ENCODE measurements at places on chromosomes 2 and 18. TPM values are rescaled to one million over a fixed set of nuclear protein-coding genes. Genes with fewer than 3 reads are reported as not detected.

The UGT1A4 gene
- total RNA-seq: not detected

DNA sequence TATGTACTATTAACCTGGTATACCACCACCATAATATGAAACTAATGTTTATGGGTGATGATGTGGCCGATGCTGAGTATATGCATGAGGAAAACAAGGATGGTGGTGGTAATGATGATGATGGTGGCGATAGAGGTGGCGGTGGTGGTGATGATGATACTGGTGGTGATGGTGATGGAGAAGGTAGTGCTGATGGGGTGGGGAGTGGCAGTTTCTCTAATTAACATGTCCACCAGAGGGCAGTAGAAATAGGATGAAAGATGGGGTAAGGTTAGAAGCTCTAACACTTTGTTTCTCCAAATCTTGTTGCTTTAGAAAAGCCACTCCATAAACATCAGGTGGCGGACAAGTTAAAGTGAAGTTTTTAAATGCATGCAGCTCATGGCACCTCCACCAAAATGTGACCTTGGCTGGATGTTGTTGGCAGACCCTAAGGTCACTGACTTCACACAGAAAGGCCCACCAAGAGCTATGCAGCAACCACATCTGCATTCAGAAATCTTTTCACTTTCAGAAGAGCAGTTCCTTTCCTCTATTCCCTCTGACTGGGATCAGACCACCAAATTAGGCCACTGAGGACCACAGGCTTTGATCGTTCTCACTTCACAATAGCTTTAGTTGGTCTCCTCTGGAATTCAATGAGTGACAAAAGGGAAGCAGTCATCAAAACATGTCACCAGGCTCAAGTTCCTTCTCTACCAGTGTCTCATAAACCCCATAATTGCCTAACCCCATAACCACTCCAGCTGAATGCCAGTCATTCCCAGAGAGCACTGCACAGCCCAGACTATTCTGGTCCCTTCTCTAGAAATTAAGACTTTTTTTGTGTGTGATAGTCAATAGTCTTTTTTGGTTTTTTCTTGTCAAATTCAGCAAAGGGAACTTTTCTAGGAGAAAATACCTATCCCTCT, 7.5 kb upstream of the BCL11A start:
- DNase-seq: no peak

DNA sequence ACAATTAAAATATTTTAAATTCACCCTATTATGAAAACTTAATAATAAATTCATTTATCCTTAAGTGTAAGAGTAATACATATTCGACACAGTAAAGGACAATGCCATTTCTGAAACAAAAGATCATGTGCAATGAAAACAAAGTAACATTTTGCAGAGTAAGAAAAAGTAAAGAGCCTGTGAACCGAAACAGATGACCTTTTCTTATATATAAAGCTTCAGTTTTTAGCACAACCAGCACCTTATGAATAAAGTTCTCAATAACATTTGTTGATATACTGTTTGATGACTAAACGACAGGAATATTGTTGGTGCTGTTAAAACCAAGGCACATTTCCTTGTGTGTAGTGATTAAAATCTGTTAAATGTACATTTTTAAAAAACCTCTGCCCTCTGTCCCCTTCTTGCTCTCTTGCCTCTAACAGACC, 1.5 kb downstream of the PELI1 start:
- DNase-seq: no peak

- DNase-seq: no peak
Observed at GRCh38 chr2:8036366-8036765, 645.5 kb upstream of the ID2 start.

The ASXL3 gene
- total RNA-seq: 1.5 TPM

DNA sequence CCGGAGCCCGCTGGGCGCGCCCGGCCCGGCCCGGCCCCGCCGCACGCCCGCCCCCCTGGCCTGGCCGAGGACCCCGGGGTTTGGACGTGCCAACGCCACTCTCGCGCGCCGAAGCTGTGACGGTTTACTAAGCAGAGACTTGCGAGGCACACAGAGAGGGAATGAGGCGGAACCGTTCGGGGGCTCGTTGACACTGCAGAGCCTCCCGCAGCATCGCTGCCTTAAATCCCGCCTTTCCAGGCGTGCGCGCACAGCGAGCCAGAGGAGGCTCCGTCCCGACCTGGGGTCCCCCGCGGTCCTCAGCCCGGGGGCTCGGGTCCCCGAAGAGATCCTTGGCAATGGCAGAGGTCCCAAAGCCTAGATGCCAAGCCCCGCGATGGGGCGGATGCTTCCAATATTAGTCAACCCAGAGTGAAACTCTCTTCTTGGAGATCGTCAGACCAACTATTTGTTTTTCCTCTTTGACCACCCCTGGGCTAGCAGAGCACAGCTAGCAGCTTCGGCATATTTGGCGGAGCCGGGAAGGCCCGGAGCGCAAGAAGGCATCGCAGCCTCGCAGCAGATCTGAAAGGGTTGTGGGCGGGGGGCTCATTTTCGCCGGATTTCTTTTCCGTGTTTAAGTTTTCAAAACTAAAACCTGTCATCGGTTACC, at the start of gene ZNF385B:
TSS of gene ZNF385B (minus strand) at position 197 of the 652 bp plus-strand sequence.
- DNase-seq: peak; percentile 19

The DSC1 gene
- not detected for total RNA-seq

DNA sequence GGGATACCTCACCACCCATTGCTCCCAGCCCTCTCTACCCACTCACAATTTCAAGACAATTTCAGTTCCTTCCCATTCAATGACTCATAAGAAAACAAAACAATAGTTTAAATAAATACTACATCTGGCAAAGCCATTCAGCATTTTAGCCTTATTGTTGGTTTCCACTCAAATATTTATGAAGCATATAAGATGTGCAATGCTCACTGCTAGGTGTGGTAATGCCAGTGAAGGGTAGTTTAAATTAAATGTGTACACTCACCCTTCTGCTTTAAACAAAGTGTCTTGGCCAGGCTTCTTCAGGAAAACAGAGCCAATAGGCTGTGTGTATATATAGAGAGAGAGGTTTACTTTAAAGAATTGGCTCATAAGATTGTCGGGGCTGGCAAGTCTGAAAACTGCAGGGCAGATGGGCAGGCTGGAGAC, 37.0 kb downstream of the INO80C start:
- DNase-seq: no peak

DNA sequence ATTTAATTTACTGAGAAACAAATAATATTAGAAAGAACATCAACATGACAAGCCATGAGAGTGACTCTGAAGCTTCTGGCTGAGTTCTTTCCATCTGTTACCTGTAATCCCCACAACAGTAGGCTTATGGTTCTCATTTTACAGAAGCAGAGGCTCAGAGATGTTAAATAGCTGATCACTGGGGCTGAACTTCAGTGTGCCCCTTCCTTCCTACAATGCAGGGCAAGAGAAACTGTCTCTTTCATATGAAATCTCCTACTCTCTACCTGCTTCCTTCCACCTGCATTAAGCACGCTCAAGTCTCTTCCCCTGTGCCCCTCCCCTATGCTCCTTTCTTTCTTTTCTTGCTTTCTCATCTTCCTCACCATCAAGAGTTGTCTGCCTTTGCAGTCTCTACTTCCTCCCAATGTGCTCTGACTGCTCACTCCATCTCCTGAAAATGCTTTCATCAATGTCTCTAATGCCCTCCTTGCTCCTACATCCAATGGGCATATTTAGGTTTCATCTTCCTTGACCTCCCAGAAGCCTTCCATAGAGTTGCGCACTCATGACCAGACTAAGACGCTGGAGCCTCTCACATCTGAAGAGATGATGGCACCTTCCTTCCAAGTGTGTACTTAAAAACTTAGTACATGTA, 23.7 kb downstream of the APOB start:
- DNase-seq: no peak

DNA sequence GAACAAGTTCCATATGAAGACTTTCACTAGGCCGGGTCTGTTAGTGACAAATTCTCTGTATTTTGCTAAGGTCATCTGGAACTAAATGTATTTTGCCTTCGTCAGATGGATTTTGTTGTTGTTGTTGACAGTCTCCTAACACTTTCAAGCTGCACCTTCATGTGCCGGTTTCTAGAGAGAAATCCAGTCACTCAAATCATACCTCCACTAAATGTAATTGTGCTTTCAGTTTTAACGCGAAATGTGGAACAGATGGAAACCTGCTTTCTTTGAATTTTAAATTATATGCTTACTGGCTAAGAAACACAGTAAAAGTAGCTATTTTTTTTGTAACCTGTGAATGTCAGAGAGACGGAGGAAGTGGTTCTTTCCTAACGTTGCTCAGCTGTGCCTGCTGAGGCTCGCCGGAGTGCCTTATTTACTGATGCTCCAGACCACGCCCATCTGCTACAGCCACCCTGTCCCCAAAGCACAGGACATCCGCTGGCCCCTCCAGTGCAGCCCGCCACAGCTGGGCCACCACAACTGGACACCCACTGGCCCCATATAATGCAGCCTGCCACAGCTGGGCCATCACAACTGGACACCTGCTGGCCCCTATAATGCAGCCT, 134.7 kb downstream of the PXDN start:
- DNase-seq: no peak

GRCh38 chr2:28350196-28350595, 42.5 kb upstream of the FOSL2 start:
- no peak for DNase-seq

- DNase-seq: no peak
Observed at GRCh38 chr2:24336811-24337210, 23.5 kb downstream of the ITSN2 start.

All from left lung (tissue), 14 donors.